Esophagus squamous epithelium (tissue), 5 donors: ENCODE measurements at places on chromosomes 3 and 15.

DNA sequence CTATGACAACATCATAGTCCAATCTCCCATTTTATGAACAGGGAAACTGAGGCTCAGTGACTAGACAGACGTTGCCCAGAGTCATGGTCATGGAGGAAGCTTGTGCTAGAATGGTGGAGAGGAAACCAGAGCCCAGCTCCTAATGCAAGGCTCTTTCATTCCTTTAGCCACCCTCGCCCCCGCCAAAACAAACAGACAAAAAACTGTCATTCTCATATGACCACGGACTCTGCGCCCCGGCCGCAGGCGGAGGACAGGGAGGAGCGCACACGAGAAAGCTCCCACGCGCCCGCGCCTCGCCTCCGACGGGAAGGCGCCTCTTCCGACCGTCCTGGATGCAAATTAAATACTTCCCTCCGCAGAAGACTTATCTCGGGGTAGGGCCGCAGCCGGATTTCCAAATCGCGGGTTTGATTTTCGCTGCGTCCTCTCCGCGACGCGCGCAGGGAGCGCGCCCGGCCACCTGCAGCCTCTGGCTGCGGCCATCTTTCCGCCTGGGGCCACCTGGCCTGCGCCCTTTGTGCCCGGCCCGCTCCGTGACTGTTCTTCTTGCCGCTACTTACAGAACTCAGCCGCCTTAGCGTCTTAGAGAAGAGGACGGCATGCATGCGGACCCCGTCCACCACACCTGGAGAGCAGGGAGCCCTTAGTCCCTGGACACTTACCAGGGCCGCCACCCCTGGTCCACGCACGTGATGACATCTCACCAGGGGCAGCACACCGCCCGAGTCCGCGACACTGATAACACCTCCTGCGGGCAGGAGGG, 670 bp upstream of the ATP13A3 start:
- DNase-seq, result no peak

DNA sequence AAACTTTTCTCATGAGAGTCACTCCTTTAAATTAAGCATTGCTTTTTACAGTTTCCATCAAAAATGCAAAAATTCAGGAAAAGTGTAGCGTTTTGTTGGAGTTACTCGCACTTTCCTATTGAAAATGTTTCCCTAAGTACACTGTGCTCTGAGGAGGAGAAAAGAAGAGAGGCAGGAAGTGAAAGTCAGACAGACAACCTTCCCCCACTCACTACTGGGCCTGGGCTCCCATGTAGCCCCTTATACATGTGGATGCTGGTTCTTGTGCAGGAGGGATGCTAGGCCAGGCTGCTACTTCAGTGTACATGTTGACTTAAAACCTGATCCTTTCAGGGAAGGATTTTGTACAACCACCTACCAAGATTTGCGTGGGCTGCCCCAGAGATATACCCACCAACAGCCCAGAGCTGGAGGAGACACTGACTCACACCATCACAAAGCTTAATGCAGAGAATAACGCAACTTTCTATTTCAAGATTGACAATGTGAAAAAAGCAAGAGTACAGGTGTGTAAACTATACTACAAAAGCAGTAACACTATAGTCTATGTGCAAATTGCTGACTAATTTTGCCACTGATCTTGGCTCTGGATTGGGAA, 15.1 kb downstream of the KNG1 start:
- no peak for DNase-seq

- DNase-seq, result no peak
Measured at GRCh38 chr3:132254076-132254755, 63.0 kb upstream of the ACP3 start.

GRCh38 chr3:10453431-10454163, 51.8 kb downstream of the ATP2B2 start:
- no peak for DNase-seq

- DNase-seq, result no peak
Measured at GRCh38 chr3:115687721-115688120, 64.4 kb downstream of the GAP43 start.

GRCh38 chr3:20023623-20024405, 11.8 kb upstream of the PP2D1 start:
- DNase-seq, result no peak
